ENCODE measurements at places on chromosomes 1 and 21.

GRCh38 chr1:68232289-68233148 is at the start of gene WLS:
Gene WLS (minus strand): TSS chr1:68232523. CDS start chr1:68232299, 224 bp downstream.
- peak; percentile 89 for DNase-seq

DNA sequence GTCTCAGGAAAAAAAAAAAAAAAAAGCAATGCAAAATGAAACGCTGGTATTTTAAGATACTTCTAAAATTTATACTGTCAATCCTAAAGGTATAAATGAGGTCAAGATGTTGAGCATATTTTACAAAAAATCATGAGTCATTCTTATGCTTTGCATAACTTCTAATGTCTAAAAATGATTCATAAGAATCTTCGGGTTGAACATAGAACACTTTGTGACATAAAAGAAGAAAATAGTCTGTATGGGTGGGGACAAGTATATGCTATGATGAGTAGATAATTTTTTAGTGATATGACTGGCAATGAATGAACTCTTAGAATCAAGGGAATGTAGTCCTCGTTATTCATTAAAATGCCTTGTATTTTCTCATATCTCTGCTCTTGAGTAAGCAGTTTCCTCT is 416.9 kb upstream of the USP24 start:
- no peak for DNase-seq

DNA sequence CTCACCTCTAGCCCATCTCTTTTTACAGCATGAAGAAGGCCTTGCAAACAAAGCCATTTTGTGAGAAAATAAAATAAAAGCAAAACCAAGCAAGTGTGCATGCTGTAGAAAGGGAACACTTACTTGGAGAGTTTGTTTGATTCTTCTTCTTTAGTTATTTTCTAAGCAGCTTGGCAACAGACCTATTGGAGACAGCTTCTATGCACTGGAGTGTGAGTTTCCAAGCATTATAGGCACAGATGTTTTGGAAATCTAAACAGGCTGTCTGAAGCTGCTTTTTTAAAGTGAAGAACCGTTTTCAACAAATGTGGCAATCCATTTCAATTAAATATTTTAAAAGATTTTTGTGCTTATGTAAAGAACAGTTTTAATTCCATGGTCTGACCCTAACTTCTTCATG is 76.6 kb downstream of the NGF start:
- no peak for DNase-seq

- DNase-seq, result peak; percentile 90
Measured at GRCh38 chr1:1434131-1434823, 1.2 kb upstream of the VWA1 start.

GRCh38 chr1:27380224-27380623 is 2.9 kb downstream of the CD164L2 start:
- peak; percentile 39 for DNase-seq

GRCh38 chr1:98278055-98278454 is 357.2 kb upstream of the DPYD start:
- no peak for DNase-seq

DNA sequence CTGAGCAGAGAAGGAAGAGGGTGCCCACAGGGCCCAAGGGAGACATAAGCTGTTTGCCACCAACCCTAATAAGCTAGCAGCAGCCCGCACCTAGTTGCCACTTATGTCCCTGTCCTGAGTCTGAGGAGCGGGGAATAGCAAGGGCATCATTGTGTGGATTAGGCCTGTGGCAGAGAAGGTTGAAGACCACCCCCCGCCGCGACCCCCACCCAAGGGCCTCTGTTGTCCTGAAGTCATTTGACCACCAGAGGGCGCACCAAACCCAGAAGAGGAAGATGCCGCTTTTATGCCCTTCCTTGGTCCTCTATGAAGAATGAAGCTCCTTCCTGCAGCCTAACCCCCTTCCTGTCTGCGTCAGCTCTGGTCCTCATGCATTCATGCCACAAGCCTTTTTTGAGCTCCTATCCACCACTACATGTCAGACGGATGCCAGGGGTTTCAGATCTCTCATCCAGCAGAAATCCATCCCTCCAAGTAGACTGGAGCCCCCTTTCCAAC is 16.6 kb downstream of the RHBG start:
- peak; percentile 60 for DNase-seq

DNA sequence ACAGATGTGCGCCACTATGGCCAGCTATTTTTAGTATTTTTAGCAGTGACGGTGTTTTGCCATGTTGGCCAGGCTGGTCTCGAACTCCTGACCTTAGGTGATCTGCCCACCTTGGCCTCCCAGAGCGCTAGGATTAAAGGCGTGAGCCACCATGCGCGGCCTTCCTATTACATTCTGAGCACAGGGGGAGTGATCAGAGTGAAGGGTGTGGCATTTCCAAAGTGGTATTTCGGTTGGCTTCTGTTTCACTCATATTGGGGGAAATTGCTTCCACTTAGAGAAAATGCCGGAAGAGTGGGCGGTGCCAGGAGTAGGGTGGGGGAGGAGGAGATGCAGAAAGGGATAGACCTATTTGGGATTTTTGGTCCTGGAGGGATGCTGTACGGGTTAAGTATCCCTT is 4.3 kb downstream of the PIK3CD start:
- DNase-seq, result no peak

DNA sequence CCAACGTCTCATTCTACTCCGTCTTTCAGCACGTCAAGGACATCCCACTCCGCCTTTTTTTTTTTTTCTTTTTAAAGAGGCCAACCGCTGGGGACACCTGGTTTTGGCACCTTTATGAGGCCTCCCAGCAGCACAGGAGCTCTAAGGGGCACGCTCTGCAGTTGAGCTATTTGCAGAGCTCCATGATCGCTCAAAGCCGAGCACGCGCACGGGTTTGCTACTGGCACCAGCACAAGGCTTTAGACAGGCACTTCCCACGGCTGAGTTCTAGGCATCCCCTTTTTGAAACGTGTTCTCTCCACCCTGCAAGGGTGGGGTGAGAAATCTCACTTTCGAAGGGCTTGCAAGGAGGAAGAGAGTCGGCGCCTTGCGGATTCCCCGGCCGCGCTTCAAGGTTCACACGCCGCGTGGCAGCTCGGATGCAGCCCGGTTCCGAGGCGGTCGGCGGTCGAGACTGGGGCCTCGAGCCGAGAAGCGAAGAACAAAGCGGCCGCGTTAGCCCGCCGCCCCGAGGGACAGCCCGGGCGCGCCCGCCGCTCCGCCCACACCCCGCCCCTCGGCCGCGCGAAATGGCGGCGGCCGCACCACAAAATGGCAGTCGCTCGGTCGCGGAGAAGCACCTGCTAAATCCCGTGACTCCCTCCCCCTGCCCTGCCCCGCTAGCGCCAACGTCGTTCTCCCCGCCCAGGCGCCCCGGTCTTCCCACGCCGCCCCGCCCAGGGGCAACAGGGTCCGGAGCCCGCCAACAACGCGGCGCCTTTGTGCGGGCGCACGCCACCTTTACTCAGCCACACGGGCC is 12.9 kb upstream of the SPEN start:
- peak; percentile 93 for DNase-seq

- no peak for DNase-seq
Measured at GRCh38 chr1:40003156-40004093, 37.1 kb upstream of the CAP1 start.

GRCh38 chr1:185696422-185697150 is 37.6 kb upstream of the HMCN1 start:
- DNase-seq, result no peak

- DNase-seq, result no peak
Measured at GRCh38 chr1:86822459-86822858, 91.5 kb downstream of the SELENOF start.

DNA sequence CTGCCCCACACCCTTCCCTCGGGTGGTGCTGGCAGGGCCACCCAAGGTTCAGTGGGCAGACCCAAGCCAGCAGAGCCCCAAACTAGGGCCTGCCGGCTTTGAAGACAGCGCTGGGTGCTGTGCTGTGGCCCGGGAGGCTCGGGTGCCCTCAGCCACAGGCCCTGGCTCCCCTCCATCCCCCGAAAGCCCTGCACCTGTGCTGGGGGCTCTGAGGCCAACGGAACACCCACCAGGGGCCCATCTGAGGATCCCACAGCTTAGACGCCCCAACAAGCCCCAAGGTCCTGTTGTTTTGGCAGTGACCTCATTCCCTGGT is 8.6 kb downstream of the ITGB2 start:
- DNase-seq, result no peak

DNA sequence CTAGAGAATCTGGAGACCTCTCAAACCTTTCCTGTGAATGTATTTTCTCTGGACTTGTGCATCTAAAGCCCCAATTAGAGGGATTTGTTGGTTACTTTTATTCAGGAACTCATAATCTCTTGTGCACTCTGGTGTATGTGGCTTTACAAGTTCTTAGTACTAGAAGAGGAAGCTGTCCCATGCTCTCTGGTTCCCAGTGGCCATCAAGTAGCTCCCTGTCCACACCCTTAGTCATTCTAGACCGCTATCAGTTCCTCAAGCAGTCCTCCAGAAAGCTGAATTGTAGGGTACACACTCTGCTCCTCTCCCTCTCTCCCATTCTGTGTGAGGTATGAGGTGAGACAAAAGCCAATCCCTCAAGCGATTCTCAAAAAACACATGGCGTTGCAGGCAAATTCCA is 470.3 kb downstream of the PTPRC start:
- DNase-seq, result no peak

DNA sequence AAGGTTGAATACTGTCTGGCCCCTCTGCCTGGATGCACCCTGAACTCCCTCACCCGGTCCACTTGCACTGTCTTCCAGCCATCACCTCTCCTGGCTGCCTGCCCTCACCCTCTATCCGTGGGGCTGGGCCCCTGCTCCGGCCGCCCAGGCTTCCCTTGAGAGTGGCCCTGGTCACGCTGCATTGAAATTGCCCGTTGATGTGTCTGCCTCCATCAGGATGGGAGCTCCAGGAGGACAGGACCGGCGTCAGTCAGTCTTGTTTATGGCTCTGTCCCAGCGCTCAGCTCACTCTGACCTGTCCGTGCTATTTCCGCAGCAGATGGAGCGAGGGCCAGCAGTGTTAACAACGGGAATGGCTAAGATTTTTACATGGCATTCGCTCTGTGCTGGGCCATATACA is 34.9 kb downstream of the FOXO6 start:
- DNase-seq, result no peak

- DNase-seq, result no peak
Measured at GRCh38 chr1:63721531-63722189, 52.2 kb upstream of the ROR1 start.

DNA sequence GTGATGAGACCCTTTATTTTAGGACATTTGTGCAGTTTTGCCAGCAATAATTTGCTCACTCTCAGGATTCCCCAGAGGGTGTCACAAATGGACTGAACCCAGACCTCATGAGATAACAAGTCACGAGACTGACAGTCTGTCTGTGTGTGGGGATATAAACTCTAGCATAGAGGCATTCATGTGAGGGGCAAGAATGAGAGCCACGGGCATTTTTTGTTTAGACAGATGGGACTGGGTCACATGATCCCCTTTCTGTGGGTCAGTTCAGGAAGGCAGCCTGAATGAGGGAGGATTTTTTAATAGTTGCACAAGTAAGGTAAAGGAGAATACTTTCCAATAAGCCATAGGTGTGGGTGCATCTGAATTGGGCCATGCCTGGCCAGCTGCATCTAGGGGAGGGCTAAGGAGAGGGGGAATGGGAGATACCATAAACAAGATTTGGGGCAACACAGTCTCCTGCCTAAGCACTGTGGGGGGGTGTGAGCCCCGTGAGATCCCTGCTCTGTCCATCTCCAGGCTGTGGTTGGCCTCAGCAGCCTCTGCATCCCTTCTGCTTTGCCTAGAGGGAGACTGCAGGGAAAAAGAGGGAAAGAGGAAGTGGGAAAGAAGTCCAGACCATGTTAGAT is 66.6 kb downstream of the NAV1 start:
- no peak for DNase-seq

GRCh38 chr1:86583593-86583992 is 36.7 kb downstream of the CLCA4 start:
- DNase-seq, result no peak

DNA sequence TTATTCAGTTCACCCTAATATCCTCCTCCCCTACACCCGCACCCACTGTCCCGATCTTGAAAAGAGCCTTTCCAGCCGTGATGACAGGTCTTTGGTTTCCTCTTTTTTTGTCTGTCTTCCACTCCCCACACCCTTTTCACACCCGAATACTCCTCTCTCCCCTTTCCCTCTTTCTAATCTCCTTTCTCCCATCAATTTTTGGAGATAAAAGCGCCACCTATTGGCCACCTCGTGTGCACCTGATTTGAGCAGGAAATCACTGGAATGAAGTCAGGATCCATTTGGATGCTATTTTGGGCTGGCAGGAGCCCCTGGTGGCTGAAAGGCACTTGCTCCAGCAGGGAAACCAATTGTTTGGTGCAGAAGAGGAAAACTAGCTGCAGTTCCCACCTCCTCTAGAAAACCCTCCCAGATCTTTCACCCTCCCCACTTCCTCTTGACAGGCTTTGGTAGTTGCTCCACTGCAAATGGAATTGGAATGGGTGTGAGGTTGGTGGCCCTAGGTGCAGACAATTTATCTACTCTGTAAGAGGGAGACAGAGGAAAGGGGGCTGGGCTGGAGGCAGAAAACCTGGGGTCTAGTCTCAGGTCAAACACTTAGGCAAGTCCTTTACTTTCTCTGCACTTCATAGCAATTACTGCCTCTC is 8.4 kb downstream of the FOXE3 start:
- no peak for DNase-seq

- no peak for DNase-seq
Measured at GRCh38 chr1:91872000-91872399, 14.0 kb downstream of the TGFBR3 start.

DNA sequence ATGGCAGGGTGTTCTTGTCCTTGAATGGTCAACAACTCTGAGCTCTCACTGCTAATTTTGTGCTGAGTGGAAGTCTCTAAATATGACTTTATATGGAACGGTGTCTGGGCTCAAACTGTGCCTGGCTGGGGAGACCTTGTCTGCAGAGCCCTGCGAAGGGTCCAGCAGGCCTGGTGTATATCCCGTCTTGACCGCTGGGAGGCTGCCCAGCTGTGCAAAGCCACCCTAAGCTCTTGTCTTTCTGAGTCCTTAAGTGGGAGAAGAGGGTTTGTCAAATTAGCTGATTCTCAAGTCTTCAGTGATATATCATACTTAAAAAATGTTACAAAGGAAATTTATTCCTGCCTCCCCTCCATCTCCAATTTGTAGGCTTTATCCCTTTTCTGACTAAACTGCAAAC is 198.7 kb downstream of the KCNJ6 start:
- no peak for DNase-seq

DNA sequence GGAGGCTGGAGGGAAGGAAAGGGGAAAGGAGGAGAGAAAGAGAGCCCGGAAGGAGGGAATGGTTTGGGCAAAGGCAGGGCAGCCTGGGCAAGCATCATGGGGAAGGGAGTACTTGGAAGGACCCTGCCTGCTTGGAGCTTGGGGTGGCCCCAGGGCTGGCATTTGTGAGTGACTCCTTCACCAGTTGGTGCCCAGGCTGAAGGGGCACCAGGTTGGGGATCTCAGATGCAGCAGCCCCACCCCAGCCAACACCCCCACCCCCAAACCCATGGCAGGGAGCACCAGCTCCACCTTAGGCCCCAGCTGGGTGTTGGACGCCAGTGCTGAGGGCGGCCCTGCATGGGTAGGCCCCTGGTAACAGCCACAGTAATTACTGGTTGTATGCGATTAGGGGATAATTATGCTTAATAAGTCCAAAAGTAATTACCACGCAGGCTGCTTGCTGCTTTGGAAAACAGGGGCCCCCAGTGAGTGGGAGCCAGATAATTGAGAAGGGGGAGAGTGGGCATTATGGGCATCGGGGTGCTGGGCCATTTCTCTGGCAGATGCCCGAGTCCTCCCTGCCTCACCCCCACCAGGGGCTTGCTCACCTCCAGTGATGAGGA is 78.3 kb downstream of the VWA5B1 start:
- no peak for DNase-seq

- DNase-seq, result no peak
Measured at GRCh38 chr1:227903614-227904501, 43.9 kb downstream of the WNT9A start.

Measured in right hindlimb (tissue), 1 donor.